Activated T-helper 1 cell treated with anti-CD3 and anti-CD28 coated beads, Interleukin-12 subunit alpha, Interleukin-12 subunit beta, Interleukin-2, Interleukin-4 antibody, amounts not matched to agents 30 ng/mL and 10 ng/mL and 1 ng/mL, durations not matched to agents 14 hours and 24 hours and 36 hours (primary cell): ENCODE measurements at places on chromosomes 3 and 15. TPM values are rescaled to one million over a fixed set of nuclear protein-coding genes. Genes with fewer than 3 reads are reported as not detected.

- no peaks in the 10 kb centered on the region for H3K4me1 ChIP-seq
- no peak overlapping the region for H3K27ac ChIP-seq
- H3K4me3 ChIP-seq, result no peak overlapping the region
- no peak for DNase-seq
- H3K36me3 ChIP-seq, result no peaks in the 10 kb centered on the region
- H3K27me3 ChIP-seq, result peaks cover 4% of the 10 kb centered on the region
These were observed 33.8 kb downstream of the CPNE4 start for GRCh38 chr3:132001036-132001435.

DNA sequence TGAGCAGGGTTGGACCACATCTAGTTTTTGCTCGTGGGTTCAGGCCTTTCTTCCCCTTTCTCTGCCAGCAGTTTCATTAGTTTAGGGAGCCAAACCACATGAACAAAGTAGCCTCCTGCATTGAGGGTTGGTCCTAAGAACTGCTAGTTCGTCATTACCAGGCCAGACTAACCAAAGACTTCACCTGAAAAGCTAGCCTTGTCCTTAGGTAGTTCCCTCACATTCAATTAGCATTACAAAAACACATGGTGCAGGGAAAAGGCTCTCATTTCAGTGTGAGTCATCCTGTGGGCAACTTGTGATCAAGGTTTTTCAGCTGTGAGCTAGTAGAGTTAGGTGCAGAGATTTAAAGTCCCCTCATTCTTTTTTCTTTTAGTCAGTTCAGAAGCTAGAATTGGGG, 279.3 kb upstream of the CTNNB1 start:
- H3K4me3 ChIP-seq, result no peak overlapping the region
- no peaks in the 10 kb centered on the region for H3K4me1 ChIP-seq
- H3K27me3 ChIP-seq, result no peaks in the 10 kb centered on the region
- H3K27ac ChIP-seq, result no peak overlapping the region
- no peaks in the 10 kb centered on the region for H3K36me3 ChIP-seq

DNA sequence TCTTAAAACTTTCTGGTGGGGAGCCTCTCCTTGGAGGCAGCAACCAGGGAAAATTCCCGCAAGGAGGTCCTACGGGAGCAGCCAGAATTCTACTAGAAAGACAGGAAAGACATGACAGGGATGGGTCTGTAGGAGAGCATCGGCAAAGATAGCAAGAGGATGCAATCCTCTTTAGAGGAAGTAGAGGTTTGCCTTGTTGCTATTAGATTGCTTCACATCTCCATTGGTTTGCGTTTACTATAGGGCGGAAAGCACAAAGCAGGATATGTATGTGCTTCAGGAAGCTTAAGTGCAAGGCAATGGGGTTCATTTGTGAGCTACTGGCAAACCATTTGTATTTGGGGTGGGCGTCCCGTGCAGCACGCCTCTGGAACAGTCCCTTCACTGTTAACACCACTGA, 193.0 kb downstream of the RORA start:
- no peaks in the 10 kb centered on the region for H3K4me1 ChIP-seq
- no peak overlapping the region for H3K4me3 ChIP-seq
- DNase-seq, result no peak
- H3K36me3 ChIP-seq, result no peaks in the 10 kb centered on the region
- H3K27ac ChIP-seq, result no peak overlapping the region
- peaks cover 30% of the 10 kb centered on the region for H3K27me3 ChIP-seq

DNA sequence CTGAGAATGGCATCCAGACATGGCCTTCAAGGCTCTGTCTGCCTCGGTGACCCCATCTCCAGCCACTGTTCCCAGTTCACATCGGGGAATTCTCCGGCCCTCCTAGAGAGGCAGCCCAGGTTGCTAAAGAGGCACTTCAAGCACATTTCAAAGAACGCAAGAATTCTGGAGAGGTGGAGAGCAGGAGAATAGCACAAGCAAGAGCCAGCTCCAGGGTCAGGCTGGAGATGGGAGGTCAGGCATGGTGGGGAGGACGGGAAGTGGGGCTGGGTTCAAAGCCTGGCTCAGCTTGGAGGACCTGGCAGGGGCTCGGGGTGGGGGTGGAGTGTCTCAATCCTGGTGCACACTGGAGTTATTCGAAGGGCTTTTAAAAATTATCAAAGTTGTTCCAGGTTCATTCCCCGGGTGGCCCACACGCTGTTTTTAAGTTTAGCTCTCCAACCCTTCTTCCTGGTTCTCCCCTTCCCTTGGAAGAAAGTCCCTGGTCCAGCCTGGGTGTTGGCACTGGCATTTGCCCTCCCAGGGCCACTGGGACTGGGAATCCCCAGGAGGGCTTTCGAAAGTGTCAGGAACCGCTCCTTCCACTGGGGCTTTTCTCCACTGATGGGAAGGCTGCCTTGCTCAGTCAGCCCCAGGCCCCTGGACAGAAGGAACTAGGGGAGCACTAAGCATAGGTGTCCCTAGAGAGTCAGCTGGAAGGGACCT, 35.8 kb downstream of the ZNF710 start:
- peak overlapping the region; percentile 17 for H3K4me3 ChIP-seq
- no peak for DNase-seq
- H3K4me1 ChIP-seq, result peaks cover 84% of the 10 kb centered on the region
- H3K36me3 ChIP-seq, result peaks cover 5% of the 10 kb centered on the region
- H3K27ac ChIP-seq, result peak overlapping the region; percentile 89
- H3K27me3 ChIP-seq, result no peaks in the 10 kb centered on the region

- peak overlapping the region; percentile 97 for H3K4me3 ChIP-seq
- H3K36me3 ChIP-seq, result peaks cover 65% of the 10 kb centered on the region
- no peak for DNase-seq
- H3K27ac ChIP-seq, result peak overlapping the region; percentile 91
- H3K27me3 ChIP-seq, result no peaks in the 10 kb centered on the region
- peaks cover 82% of the 10 kb centered on the region for H3K4me1 ChIP-seq
These were observed 4.6 kb downstream of the SEMA7A start for GRCh38 chr15:74428970-74429780.

GRCh38 chr3:188729422-188729821, 442.3 kb upstream of the TPRG1 start:
- H3K27me3 ChIP-seq, result peaks cover 2% of the 10 kb centered on the region
- no peak overlapping the region for H3K27ac ChIP-seq
- H3K4me1 ChIP-seq, result peaks cover 21% of the 10 kb centered on the region
- no peak overlapping the region for H3K4me3 ChIP-seq
- no peak for DNase-seq

GOLGA6A gene
- total RNA-seq, result not detected in 2 replicates

SCAMP5 gene
- total RNA-seq, result 2.0 and 3.5 TPM in 2 replicates

CP gene
- total RNA-seq, result not detected in 2 replicates
